ENCODE measurements at places on chromosomes 16 and 17.

DNA sequence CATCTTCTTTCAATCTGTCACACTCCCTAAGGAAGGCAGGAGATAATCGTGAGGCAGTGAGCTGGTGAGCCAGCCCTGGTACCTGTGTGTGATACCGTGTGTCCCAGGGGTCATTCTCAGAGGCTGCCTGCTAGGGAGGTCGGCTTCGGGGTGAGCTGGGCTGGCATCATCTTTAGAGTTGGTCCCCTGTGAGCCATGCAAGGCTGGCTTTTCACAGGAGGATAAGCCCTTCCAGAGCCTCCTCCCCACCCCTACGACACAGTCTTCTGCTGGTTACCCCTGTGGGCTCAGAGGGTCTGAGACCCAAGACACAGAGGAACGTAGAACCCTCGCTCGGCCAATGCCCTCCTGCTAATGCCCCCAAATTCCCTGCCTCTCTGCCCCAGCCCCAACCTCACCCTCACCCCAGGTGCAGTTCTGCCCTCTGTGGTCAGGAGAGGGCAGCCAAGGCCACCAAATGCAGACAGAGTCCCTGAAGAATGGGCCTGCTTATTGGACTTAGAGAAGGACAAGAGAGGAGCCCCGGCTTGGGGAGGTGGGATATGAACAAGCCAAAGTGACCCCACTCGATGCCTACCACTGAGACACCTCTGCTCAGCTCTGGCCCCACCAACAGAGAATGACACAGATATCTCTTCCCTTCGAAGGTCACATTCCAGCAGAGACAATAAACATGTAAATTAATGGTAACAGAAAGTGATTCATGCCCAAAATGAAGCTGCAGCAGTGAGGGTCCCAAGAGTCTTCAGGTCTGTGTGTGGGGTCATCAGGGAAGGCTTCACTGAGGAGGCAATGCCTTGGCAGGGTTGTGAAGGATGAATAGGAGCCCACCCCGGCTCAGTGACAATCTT lies 80.8 kb upstream of the CCL1 start:
- no peak for DNase-seq

DNA sequence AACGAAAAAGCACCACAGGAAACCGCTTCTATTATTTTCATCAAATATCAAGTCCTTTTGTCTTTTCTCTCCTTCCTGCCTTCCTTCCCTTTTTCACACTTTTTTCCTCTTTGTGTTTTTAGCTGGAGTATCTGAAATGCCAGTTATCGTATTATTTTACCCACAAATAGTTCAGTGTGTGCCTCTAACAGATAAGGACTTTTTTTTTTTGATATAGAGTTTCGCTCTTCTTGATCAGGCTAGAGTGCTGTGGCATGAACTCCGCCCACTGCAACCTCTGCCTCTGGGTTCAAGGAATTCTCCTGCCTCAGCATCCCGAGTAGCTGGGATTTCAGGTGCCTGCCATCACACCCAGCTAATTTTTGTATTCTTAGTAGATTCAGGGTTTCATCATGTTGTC lies 10.7 kb downstream of the DNAAF1 start:
- no peak for DNase-seq

DNA sequence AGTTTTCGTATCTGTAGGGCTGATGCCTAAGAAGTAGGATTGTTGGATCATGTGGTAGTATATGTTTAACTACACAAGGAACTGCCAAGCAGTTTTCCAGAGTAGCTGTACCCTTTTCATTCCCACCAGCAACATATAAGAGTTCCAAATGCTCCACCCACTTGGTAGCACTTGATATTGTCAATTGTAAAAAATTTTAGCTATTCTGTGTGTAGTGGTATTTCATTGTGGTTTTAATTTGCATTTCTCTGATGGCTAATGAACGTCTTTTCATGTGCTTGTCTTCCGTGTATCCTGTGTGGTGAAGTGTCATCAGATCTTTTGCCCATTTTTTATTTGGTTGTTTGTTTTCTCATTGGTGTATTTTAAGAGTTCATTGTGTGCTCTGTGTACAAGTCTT lies 69.7 kb downstream of the TANC2 start:
- no peak for DNase-seq

DNA sequence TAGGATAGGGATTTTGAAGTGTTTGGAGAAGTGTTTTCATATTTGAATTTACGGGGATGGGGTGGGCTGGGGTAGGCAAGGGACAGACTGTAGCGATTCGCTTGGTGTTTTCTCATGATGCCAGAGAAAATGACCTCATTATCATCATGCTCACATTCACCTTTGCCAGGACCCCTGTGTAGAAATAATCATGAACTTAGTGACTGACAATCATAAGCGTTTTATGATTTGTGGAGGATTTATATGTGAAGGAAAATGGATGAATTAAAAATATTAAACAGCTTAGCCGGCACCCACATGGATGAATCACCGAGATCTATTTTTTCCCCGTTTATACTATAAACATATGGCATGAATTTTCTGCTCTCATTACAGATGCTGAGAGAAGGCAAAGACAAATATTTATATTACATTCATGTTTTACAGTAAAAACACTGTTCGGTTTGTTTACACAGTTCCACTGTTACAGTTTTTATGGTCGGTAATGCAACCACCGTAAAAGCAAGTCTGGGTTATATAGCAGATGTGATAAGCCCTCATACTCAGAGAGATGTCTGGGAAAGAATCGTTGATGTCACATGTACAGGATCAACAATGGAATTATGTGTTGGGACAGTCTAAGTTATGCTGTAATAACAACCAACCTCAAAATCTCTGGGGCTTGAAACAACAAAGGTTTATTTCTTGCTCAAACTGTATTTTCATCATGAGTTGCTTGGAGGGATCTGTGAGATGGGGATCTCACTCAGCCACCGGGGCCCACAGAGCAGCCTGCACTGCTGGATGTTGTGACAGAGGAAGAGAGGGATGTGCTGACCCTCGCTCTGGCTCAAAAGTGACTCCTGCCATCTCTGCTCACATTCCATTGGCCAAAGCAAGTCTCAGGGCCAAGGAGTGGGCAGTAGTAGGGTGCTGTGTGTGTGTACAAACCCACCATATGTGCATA lies 85.1 kb downstream of the WWOX start:
- DNase-seq: no peak

- DNase-seq: no peak
Measured at GRCh38 chr17:3208484-3208883, 1.0 kb downstream of the OR1A1 start.

- DNase-seq: no peak
Measured at GRCh38 chr16:87375426-87376135, 8.0 kb downstream of the FBXO31 start.

DNA sequence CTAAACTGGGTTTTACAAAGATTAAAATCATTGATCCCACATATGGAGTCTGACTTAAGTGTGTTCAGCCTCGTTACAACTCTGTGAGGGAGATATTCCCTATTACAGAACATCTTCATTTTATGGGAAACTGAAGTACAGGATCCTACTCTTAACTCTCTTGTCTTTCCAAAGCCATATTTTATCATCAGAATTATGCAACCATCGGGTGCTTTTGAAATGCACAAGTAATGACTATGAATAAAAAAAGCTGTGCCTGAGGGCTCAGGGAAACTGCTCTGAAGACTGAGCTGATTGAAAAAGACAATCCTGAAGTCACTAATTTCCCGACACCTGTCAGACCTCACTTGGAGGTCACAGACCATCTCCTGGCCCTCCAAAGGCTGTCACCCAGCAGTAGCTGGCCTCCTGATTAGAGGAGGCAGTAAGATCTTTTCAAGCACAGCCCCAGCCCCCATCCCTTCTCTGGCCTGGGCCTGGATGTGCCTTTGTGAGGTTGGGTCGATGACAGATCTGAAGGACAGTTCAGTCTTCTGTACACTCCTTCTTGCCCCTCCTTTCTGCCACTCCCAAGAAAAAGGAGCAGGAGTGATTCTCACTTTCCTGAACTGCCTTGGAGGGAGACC lies 5.6 kb downstream of the AKAP1 start:
- DNase-seq: no peak
